T-cell (primary cell): ENCODE measurements at places on chromosomes 12 and 14. TPM values are rescaled to one million over a fixed set of nuclear protein-coding genes. Genes with fewer than 3 reads are reported as not detected.
A peak's percentile ranks its signal among the peaks of the same experiment; 100 is the strongest.

The NTS gene
- not detected for total RNA-seq

- DNase-seq: no peak
Observed at GRCh38 chr12:111178181-111179081, 190.5 kb downstream of the PHETA1 start.

The RTL1 gene
- not detected for total RNA-seq

- no peak for DNase-seq
Observed at GRCh38 chr12:65414526-65414925, 136.0 kb downstream of the MSRB3 start.

The FZD10 gene
- not detected for total RNA-seq

GRCh38 chr12:75666126-75666938, 154.9 kb upstream of the KRR1 start:
- no peak for DNase-seq

DNA sequence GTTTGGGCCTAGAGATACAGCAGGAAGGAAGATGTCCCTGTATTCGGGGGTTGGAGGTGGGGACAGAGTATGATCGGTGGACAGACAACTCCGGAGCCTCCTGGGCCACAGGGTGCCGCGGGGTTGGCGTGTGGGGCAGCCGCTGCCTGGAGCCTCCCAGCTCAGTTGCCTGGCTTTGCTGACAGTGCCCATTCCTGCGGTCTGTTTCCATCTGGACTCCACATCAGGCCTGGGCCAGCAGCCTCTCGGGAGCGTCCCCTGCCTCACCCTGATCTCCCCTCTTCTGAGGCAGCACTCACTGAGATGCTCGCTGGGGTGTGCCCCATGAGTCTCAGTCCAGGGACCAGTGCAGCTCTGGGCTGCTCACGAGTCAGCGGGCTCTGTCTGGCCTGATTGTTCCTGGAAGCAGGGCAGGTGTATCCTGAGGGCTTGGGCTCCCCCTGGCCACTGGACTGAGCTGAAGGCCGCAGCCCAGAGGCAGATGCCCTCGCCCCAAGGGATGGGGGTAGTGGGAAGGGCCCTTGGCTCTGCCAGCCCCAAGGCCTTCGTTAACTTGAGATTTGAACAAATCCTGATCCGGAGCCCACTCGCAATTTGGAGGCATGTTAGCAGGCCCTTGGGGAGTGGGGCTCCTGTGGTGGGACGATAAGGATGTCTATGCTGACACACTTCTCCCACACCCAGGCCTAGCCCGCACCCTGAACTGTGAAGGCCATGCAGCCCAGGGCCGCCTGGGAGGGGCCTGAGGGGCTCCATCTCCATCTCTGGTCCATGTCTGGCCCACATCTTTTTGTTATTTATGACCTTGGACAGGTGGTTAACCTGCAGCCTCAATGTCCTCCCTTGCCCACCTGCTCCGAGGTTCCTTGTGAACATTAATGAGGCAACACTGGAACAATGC, 7.5 kb downstream of the HIP1R start:
- DNase-seq: no peak

The KRT73 gene
- 21.9 TPM for total RNA-seq

GRCh38 chr12:12244341-12244740, 22.5 kb downstream of the LRP6 start:
- DNase-seq: no peak

The TCL1B gene
- total RNA-seq: 0.21 TPM

The SCNN1A gene
- 3.4 TPM for total RNA-seq

- peak; percentile 81 for DNase-seq
Observed at GRCh38 chr14:61456720-61457119, 135.3 kb downstream of the PRKCH start.

DNA sequence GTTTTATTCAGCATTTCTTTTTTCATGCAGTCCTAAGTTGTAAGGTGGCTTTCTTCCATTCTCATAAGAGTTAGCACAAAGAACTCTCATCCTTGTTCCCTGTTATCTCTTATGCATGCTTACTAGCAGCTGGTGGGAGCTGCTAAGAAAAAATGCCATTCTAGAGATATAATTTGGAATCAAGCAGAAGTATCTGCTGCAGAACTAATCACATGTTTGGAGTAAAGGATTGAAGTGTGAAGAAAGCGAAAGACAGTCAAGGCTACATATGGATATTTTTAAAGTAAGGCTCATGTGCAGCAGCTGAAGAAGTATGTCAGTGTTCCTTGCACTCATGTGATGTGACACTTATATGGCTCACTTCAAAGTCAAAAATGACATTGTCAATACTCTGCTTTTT, 116.2 kb upstream of the PCED1B start:
- no peak for DNase-seq

- DNase-seq: no peak
Observed at GRCh38 chr14:31476131-31476866, 11.5 kb downstream of the GPR33 start.

The TDRD9 gene
- 0.43 TPM for total RNA-seq

The CIROP gene
- not detected for total RNA-seq

- no peak for DNase-seq
Observed at GRCh38 chr12:50016501-50017475, 8.5 kb downstream of the RACGAP1 start.
